ENCODE measurements at places on chromosomes 4 and X.
A peak's percentile ranks its signal among the peaks of the same experiment; 100 is the strongest.

- DNase-seq = no peak
Measured at GRCh38 chr4:8863686-8864682, 7.7 kb downstream of the HMX1 start.

- peak; percentile 3 for DNase-seq
Measured at GRCh38 chrX:106999002-106999975, 723 bp downstream of the MORC4 start.

DNA sequence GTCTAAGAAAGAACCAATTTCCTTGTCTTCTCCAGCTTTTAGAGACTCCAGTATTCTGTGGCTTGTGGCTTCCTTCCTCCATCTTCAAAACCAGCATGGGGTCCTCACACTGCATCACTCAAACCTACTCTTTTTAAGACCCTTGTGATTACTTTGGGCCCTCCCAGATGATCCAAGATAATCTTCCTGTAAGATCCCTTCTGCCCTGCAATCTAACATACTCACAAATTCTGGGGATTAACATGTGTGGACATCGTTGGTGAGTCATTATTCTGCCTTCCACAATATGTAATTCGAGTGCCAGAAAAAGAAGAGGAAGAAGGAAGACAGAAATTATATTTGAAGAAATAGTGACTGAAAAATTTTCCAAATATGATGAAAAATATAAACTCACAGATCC is 47.9 kb downstream of the BEND4 start:
- DNase-seq = no peak

- DNase-seq = no peak
Measured at GRCh38 chr4:70680934-70681333, 7.4 kb upstream of the UTP3 start.

DNA sequence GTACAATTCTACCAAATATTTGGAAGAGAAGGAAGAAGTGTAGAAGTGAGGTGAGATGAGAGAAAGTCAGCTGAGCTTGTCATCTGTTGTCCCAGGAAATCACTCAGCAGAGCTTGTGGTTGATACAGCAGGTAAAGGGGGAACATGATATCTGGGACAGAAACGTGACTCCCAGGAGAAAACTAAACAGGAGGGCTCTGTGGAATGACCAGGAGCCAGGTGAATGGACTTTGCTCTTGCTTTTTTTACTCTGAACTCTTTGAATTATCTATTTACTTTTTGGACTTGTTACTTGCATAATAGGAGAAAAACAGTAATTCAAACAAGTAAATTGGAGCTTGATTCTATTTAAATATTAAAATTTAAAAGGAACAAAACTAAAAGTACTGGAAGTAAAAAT is 555.6 kb upstream of the FRG1 start:
- DNase-seq = no peak

GRCh38 chrX:149611623-149612175 is 16.6 kb upstream of the HSFX2 start:
- DNase-seq = no peak

DNA sequence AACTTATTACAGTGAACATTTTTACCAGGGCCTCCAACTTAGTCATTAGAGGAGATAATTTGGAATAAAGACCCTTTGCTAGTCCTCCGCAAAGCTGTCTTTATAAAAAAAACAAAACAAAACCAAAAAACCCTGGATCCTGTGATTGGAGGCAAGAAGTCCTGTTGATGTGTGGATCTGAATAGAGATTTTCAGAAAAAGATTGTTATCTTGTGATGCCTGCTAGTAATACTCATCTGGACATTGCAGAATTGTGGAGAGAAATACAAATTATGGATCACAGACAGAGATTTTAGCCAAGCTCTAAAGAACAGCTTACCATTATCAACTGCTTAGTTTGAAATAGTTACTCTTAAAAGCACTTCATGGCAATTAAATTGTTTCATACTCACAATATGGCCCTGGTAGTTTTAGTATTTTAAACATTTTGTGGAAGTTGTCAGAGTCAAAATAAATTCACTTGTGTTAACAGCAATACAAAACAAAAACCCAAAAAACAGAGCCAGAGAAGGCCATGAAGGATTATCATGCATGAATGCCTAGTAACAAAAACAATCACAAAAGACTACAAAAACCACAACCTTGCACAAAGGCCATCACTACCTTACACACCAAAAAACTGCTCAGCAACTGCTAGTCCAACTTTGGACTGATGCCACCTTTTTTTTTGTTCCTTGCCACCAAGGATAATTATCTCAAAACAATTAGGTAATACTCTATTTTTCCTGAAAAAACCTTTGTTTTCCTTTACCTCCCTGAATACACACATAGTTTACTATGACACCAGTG is 514.5 kb upstream of the SLIT2 start:
- DNase-seq = no peak

DNA sequence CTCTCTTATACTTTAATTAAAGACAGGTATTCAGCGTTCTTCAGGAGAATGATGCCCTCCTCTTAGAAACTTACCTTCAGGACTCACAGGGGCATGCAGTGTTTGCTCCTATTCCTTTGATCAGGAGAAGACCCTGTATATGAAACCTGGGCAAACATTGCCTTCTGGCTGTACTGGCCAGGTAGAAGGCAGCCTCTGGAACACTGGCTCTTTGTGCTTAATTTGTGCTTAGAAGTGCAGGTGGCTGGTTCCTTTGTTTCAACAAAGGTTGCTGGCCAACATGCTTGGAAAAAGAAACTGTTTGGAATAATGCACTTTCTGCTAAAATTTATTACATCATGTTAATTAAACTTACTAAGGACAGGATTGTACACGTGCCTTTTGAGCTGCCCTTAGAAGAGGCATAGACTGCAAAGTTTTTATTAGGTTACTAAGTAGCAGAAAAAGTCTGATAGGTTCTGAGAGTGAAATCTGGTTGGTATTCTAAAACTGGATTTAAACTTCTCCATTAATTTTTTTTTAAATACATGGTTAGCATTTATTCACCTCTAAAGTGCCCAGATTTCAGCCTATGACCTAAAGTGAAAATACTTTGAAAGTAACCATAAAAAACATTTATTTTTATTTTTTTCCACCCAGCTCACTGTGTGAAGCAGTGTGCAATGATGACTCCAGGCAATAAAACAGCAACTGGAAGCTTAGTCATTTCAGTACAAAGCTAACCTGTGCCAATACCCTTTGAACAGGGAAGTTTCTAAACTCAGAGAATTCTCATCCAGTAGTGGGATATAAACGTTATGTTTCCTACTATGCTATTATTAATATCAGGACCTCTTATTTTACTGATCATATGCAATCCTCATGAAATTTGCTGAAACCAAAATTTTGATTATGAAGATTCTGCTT is 11.3 kb downstream of the RASSF6 start:
- no peak for DNase-seq

- no peak for DNase-seq
Measured at GRCh38 chr4:103197765-103198110, 405 bp downstream of the CENPE start.

GRCh38 chr4:14596904-14597303 is 405.4 kb upstream of the CPEB2 start:
- no peak for DNase-seq

DNA sequence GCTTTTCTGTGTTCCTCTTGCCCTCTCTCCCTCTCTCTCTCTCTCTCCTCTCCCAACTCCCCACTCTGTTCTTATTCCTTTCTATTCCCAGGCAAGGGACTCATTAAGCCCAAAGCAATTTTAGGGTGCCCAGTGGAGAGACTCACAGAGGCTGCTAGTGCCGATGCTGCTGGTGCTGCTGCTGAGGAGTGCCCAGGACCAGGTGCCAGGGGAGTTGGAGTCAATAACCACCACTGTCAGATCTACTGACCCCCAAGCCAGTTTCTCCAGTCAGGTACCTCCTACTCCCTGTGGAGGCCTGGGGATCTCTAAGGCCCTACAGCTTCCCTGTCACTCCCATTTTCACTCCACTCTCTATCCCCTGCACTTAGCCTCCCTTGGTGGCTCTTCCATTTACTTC is 54.2 kb upstream of the LAS1L start:
- no peak for DNase-seq

DNA sequence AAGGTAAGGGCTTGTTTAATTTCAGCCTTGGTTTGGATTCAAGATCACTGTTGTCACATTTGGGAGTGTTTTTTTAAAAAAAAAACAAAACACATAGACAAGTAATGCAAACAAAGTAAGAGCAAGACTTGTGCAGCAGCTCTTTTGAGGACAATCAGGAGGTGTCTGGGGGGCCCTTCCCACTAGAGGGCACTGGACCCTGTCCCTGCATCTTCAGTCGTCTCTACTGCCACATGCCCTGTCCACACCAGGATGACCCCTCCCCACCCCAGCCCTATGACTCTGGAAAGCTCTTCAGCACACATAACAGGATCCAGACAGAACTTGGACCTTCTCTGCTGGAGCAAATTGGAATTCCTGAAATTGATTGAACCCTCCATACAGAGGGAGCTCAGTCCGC is 71.0 kb downstream of the USP46 start:
- no peak for DNase-seq

DNA sequence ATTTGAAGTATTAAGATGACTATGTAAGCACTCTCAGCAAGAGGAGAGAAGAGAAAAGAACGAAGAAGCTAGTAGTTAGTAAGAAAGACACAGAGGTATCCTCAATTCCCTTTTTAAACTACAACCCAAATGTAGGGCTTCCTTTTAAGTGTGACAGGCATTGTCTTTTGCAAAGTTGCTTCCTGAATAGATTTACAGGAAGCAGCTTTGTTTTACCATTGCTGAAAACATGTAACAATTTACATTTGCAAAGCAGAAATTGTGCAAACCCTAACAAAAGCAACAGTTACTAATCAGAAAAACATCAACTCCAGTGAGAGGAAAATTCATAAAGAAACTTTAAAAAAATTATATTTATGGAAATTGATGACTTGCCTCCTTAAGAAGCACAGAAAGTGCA is 96.4 kb downstream of the FAM13A start:
- DNase-seq = no peak

DNA sequence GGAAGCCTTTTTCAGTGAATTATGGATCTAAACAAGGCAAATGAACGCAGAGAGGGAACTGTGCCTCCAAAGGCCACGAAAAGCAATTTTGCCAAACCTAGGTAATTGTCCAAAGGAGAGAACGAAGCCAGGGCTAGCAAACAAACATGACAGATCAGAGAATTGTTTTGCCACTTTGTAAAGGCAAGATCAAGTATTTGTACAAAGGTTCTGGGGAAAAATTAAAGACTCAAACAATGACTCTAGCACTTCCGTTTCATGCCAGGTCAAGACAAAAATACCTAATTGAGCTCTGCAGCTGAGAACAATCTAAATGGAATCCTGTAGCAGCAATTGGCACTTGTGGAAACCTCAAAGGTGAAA is 8.5 kb downstream of the RBM47 start:
- no peak for DNase-seq

GRCh38 chr4:52892880-52893279 is 30.8 kb downstream of the RASL11B start:
- no peak for DNase-seq

- no peak for DNase-seq
Measured at GRCh38 chr4:53349091-53349491, 16.8 kb downstream of the SCFD2 start.

GRCh38 chr4:112847045-112847444 is 202.4 kb upstream of the ANK2 start:
- DNase-seq = no peak

GRCh38 chr4:184262901-184263300 is 45.2 kb upstream of the ENPP6 start:
- no peak for DNase-seq

DNA sequence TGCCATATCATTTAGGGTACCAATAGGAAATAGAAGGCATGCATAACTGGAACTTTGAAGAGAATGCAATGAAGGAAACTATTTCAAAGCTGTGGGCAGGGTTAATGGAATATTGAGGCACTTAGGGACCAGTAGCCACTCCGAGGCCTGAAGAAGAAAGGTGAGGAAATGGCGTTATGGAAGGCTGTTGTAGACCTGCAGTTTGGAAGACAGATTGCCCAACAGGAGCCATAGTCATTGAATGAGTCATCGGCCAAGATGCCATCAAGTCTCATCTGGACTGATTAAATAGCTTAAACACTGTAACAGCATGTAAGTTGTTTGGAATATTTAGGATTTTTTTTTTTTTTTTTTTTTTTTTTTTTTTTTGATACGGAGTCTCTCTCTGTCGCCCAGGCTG is 11.6 kb downstream of the CXCL13 start:
- DNase-seq = no peak

GRCh38 chr4:6341696-6342095 is 72.0 kb downstream of the WFS1 start:
- no peak for DNase-seq

DNA sequence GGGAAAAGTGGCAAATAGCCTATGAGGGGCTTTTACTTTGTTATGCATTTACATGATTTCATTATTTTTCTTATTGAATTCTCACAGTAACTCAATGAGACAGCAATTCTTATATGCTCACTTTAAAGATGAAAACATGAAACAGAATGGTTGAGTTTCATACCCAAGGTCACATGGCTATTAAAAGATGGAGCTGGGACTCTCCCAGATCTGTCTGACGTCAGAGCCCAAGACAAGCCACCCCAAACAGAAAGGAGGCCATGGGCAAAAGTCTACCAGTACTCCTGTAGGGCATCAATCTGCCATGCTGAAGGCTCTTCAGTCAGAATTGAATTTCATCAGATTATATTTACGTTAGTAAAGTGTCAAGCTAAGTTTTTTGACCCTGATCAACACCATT is 13.2 kb downstream of the HSD17B11 start:
- DNase-seq = no peak

DNA sequence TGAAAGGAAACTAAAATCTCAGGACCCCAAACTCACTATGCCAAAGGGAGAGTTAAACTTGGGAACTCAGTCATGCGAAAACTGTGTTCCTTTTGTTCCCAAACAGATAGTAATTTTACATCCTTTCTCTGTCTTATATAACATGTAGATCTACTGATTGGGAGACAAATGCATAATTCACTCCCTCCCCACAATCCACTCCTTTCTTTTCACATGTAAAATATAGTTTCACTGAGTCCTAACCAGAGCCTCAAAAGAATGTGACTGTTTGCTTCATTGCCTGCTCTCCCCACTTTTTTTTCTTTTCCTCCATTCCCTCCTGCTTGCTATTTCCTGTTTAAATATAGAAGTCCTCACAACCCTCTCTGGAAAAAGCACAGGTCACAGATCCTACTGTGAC is 699.3 kb upstream of the ADGRL3 start:
- DNase-seq = no peak

- no peak for DNase-seq
Measured at GRCh38 chr4:187965726-187966125, 29.8 kb upstream of the ZFP42 start.

DNA sequence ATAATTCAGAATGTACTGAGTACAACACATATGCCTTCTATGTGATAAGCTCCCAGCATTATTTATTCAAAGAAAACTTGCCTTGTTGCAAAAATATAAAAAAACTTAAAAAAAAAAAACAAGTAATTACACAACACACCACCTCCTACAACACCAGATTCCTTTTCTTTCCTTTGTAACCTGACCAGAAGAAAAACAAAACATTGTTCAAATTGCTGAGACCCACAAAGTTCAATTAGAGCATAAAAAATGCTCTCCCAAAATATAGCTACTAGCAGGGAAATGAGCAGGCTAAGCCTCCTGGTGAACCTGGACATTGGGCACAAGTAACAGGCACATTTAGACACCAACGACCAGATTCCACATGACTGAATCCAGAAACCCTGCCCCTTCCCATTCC is 38.3 kb downstream of the MECP2 start:
- DNase-seq = no peak

- DNase-seq = no peak
Measured at GRCh38 chr4:2761035-2761923, 5.1 kb upstream of the TNIP2 start.

Data from stimulated activated CD4-positive, alpha-beta T cell treated with anti-CD3 and anti-CD28 coated beads, TNF-alpha, amount 100 ng/mL, for 48 hours (primary cell).